ENCODE measurements at places on chromosomes 6 and 20.

DNA sequence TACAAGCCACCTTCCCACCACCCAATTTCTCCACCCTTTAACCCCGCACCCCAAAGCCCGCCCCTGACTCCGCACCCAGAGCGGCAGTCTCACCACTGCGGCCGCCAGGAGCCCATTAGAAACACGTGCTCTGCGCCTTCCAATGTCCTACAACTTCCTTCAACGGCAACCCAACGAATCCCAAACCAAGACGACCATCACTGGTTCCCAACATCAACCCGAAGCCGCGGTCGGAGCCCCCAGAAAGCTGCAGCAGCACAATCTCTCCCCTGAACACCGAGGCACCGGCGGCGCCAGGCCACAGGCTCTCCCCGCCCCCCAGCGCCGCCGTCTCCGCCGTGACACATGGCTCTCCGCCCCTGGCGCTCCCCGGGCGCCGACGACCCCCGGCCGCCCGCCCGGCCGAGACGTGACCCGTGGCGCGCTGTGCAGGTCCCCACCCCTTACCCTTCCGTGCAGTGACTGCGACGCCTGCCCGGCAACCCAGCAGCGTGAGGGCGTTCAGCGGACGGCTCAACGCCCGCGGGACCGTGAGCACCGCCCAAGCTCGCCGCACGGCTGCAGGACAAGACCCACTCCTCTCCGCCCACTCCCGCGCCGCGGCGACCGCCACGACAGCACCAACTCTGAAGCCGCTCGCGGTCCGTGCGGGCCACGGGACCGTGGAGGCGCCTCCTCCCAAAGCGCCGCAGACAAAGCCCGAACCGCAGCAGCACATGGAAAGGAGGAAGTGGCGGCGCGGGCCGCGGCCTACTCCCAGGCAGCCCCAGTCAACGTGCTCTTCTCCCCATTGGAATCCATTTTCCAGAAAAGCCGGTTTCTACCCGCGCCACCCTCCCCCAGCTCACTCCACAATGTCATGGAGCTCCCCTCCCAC is 551 bp downstream of the SYNCRIP start:
- DNase-seq = no peak

DNA sequence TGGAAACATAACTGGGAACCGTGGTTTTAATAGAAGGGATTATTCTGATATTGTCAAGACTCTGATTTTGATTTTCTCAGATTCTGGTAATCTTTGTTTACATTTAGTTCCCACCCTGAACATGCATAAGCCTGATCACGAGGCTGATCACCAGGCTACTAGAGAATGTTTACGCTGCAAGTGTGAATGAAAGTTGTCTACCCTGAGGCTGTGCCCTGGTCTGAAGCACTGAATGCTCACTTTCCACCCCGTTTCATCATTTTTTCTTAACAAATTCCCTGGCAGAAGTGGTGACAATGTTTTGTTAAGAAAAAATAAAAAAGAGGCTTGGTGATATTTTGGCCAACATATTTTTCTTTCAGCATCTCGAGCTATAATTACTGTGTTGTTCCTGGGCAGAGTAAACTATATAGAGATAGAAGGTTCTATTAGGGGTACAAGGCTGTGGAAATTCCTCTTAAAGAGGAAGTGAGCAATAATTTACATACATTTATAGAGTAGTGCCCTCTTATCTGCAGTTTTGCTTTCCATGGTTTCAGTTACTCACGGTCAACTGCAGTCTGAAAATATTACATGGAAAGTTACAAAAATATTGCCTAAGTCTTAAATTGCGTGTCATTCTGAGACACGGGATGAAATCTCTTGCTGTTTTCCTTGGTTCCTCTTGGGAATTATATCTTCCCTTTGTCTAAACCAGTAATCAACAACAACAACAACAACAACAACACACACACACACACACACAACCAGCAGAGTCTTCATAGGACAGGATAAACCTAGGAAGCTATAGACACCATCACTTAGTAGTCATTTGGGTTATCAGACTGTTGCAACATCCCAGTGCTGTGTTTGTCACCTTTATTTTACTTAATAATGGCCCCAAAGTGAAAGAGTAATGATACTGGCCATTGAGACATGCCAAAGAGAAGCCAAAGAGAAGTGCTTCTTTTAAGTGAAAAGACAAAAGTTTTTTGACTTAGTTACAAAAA is 566.6 kb upstream of the CITED2 start:
- no peak for DNase-seq

DNA sequence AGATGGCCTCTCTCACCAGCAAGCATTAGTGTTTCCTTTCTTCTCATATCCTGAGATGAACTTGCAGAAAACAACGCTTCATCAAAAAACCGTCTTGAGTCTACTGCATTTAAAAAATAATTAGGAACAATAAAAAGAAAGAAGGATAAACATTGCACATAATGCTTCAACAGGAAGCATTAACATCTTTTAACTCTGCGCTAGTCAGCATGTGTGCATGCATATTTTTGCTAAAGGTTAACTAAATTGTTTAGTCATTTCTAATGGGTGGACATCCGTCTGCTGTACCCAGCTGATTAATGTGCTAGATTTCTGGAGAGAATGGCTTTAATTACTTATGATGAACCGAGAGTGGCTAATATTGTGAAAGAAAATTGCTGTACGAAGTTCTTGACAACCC is 349.3 kb downstream of the SOX4 start:
- no peak for DNase-seq

GRCh38 chr6:9610620-9611415 is 804.1 kb downstream of the TFAP2A start:
- DNase-seq = no peak

GRCh38 chr6:166437661-166438060 is 54.9 kb upstream of the MPC1 start:
- no peak for DNase-seq

- no peak for DNase-seq
Measured at GRCh38 chr6:72084992-72085569, 198.7 kb downstream of the RIMS1 start.

DNA sequence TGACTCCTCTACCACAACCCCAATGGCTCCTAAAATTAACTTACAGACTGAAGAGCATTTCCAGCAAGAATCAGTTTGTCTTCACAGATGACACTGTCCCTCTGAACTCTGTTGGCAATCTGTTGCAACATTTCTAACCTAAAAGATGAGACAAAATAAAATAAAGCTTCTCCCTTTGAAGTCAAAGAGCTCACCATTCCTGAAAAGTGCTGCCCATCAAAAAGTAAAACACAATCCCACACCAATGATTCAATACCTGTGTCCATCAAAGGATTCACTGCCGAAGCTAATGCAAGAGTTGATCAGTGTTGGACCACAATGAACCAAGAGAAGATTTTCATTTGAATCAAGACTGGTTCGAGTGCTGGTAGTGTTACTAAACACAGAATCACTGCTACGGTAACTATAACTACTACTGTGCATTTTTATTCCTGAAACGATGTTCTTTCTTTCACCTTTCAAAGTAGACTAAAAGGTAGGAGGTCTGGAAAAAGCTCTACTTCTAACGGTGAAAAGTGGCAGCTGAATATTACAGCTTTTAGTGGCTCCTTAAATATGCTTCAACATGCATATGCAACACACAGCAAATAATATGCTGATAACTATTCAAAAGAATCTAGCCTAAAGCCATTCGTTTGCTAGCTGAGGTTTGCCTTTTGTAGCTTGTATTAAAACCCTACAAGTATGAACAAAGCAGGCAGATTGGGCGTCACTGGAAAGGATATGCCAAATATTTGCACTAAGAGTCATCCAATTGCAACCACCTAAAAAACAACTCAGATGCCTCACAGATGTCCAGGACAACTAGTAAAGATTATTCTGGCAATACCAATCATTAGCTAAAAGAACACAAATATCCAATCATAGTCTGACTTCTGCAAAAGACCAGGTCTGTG is at the start of gene DST:
Gene DST, minus strand, starts transcription at position 524 of the 896 bp plus-strand sequence.
- DNase-seq = no peak

DNA sequence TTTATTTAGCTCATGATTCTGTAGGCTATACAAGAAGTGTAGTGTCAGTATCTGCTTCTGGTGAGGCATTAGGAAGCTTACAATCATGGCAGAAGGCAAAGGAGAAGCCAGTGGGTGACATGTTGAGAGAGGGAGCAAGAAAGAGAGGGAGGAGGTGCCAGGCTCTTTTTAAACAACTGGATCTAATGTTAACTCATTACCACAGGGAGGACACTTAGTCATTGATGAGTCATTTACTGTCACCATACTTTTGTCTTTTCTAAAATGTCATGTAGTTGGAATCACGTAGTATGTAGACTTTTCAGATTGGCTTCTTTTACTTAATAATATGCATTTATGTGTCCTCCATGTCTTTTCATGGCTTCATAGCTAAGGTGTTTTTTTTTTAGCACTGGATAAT is 58.1 kb downstream of the NUS1 start:
- no peak for DNase-seq

DNA sequence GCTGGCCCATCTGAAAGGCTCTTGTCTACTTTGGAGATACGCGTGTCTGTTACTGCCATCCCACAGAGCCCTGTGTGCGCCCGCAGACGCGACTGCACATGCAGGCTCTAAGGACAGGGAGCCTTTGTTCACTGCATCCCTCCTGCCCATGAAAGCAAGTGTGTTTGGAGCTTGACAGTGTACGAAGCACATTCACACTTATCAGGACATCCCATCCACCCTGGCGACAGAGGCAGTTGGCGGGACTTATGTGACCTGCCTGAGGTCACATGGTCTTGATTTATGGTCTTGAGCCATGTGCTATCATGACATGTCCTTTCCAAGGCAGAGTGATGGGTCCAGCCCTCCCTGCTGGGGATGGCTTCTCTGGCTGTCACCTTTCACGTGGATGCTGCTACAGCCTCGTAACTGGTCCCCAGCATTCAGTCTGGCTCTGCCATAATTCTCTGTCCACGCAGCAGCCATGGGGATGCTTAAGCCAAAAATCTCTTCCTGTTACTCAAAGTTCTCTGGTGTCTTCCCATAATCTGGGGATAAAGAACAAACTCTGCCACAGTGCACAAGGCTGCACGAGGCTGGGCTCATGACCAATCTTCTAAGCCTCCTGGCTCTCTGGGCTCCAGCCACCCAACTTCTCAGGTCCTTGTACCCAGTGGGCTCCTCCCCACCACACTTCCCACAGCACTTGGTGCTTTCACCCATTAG is 36.3 kb upstream of the FAM83D start:
- no peak for DNase-seq

- DNase-seq = no peak
Measured at GRCh38 chr6:3125815-3126214, 7.3 kb downstream of the BPHL start.

- no peak for DNase-seq
Measured at GRCh38 chr20:52410182-52410647, 218.6 kb upstream of the ZFP64 start.

- no peak for DNase-seq
Measured at GRCh38 chr6:166325383-166326042, 16.8 kb downstream of the SFT2D1 start.

GRCh38 chr6:4055420-4056041 is 23.4 kb downstream of the FAM217A start:
- DNase-seq = peak; percentile 17
